Globus pallidus (tissue), 1 donor: ENCODE measurements at places on chromosomes 12 and 14.

DNA sequence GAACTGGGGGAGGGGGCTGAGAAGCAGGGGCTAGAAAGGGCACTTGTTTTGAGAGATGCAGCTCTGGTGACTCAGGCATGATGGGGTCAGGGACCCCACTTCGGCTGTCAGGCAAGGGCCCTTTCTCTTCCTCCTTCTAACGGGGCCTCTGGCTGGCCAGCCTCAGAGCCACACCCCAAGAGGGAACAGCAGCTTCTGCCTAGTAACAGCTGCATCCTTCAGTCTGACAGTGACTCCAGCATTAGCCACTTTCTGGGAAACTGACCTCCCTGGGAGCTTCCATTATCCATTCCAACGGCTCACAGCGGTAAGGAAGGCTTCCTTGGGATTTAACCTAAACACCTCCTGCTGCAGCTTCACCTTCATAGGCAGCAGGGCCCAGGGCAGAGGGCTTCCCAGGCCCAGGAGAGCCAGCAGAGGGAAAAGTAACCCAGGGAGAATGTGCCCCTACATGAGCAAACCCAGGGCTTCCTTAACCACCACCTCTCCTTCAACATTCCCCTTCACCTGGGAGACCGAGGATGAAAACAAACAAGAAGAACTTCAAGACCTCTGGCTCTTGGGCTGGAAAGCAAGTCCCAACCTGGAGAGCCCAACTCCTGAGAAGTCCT, 2.7 kb downstream of the NCKAP5L start:
- DNase-seq: peak; percentile 34

- no peak for DNase-seq
Measured at GRCh38 chr14:35571598-35571997, 37.6 kb downstream of the INSM2 start.

DNA sequence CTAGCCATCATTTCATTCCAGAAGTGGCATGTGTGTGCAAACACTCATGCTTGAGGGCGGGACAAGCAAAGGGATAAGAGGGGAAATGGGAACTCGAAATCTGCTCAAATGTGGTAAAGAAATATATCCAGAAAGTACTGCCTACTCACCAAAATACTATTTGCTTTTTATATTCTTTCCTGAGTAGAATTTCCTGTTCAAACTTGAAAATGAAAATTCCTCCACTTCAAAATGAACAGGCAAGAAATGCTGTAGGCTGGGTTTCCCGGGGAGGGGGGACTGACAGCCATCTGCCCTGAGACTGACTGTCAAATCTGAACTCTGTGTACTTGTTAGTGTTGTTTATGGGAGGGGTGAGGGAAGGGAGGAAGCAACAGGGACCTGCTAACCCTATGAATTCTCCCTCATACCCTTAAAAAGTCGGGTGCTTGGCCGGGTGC, 34.6 kb downstream of the NTF3 start:
- no peak for DNase-seq

- DNase-seq: no peak
Measured at GRCh38 chr14:32588448-32589320, 259.6 kb downstream of the AKAP6 start.

GRCh38 chr12:27576667-27577347, 52.8 kb downstream of the PPFIBP1 start:
- no peak for DNase-seq

DNA sequence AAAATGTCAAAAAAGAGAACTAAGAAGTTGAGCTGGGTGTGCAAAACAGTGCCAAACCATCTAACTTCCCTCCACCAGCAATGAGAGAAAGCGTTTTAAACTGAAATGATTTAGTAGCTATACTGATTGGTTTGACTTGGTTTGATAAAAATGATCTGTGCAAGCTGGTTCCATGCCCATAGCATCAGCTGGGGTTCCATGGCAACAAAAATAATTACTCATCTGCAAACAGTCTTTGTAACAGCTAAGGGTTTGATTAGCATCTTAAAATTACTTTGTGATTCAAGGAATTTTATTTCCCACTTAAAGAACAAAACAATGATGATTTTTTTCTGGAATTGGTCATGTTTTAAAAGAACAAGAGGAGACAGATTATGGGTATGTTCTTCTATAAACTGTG, 15.0 kb upstream of the BICD1 start:
- no peak for DNase-seq

DNA sequence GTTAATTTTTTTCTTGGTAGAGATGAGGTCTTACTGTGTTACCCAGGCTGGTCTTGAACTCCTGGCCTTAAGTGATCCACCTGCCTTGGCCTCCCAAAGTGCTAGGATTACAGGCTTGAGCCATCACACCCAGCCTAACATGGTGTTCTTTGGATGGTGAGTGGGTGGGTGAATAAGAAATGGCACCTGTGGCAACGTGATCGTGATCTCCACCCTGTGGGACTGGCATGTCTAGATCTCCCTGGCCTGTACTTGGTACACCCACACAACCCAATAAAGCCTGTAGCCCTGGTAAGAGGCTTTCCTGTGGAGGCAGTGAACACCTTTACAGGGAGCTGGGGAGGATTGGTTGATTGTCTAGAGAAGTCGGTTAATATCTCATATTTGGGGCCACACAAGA, 25.2 kb downstream of the SYNE2 start:
- no peak for DNase-seq

DNA sequence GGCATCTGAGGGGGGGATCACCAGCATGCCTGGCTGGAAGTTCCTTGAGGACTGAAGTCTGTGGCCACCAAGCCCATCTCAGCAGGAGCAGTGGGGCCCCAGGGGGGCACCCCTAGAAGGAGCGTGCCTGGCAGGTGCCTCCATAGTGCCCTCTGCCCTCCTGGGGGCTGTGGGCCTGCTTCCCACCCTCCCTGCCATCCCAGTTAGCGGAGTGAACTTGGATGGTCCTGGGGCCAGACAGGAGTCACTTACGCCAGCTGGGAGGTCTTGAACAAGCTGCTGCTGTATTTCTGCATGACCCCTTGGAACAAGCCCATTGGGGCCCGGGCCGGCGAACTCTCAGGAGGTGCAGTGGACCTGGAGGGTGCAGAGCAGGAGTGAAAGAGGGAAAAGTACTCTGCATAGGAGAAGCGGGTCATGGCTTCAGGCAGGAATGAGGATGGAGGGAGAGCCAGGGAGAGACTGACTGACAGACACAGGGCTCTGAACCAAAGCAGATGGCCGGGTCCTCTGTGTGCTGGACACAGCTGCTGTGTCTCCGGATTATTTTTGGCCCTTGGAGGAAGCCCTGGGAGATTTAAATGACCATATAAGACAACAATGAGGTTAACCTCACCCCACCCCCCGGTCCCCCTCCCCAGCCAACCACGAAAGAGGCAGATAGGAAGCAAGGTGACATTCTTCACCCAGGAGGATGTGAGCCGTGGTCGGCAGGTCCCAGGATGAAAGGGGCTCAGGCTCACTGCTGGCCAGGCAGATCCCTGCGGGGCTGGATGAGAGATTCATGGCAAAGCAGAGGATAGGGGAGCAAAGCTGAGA, 19.6 kb downstream of the ASB2 start:
- DNase-seq: no peak

- no peak for DNase-seq
Measured at GRCh38 chr12:6030081-6030480, 85.0 kb upstream of the ANO2 start.

- DNase-seq: peak; percentile 25
Measured at GRCh38 chr12:41983394-41983793, 161.3 kb downstream of the GXYLT1 start.

- DNase-seq: no peak
Measured at GRCh38 chr12:58860788-58861240, 59.5 kb downstream of the LRIG3 start.

DNA sequence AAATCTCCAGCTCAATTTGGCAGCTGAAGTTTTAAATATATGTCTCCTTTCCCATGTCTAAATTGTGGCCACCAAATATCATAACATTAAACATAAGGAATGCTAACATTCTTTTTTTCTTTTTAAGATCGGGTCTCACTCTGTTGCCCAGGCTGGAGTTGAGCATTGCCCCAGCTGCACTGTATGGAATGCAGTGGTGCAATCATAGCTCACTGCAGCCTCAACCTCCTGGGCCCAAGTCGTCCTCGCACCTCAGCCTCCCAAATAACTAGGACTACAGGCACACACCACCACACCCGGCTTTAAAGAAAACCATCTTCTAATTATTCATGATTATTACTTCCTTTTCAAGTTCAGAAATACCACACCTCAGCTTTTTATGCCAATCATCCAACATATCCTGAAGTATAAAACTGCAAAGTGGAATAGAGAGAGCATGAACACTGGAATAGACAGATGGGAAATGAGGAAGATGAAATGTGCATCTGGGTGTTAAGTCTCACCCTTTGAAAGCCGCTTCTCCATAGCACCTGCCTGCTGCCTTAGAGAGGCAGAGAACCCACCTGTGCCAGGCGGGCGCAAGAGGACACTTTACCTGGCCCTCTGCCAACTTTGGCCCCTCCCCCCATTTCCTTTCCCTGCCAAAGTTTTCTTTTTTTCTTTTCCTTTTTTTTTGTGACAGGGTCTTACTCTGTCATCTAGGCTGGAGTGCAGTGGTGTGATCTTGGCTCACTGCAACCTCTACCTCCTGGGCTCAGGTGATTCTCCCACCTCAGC, 2.8 kb upstream of the EML1 start:
- DNase-seq: no peak

- peak; percentile 16 for DNase-seq
Measured at GRCh38 chr12:28191051-28192048, 1.1 kb downstream of the CCDC91 start.

GRCh38 chr14:42683707-42684106, 1077.0 kb downstream of the LRFN5 start:
- no peak for DNase-seq

DNA sequence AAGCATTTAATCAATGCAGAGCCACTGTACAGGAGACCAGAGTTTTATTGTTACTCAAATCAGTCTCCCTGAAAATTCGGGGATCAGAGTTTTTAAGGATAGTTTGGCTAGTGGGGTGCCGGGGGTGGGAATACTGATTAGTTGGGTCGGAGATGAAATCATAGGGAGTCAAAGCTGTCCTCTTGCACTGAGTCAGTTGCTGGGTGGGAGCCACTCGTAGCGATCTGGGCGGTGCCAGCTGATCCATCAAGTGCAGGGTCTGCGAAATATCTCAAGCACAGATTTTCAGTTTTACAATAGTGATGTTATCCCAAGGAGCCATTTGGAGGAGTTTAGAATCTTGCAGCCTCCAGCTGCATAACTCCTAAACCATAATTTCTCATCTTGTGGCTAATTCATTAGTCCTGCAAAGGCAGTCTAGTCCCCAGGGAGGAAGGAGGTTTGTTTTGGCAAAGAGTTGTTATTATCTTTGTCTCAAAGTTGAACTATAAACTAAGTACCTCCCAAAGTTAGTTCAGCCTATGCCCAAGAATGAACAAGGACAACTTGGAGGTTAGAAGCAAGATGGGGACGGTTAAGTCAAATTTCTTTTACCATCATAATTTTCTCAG, 169.4 kb upstream of the PLEKHG7 start:
- no peak for DNase-seq

GRCh38 chr12:56425193-56425592, 24.0 kb downstream of the TIMELESS start:
- no peak for DNase-seq

GRCh38 chr14:84375235-84375634, 1154.7 kb upstream of the FLRT2 start:
- no peak for DNase-seq

GRCh38 chr12:52317468-52318052, 3.6 kb downstream of the KRT83 start:
- DNase-seq: no peak

DNA sequence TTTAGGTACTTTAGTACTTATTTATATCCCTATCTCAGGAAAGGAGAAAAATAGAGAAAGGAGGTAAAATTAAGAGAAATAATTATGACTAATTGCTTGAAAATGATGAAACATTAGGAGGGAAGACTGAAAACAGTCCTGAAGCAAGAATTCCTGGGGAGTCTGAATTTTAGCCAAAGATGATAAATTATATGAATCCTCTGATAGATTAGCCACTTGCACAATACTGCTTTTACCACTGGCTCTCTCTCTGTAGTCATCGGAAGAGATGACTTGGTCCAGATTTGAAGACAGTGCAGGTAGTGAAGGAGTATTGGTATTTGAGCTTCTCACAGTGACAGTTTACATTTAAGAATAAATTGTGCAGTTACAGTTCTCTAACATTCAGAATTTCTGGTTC, 83.8 kb upstream of the CLEC14A start:
- no peak for DNase-seq

DNA sequence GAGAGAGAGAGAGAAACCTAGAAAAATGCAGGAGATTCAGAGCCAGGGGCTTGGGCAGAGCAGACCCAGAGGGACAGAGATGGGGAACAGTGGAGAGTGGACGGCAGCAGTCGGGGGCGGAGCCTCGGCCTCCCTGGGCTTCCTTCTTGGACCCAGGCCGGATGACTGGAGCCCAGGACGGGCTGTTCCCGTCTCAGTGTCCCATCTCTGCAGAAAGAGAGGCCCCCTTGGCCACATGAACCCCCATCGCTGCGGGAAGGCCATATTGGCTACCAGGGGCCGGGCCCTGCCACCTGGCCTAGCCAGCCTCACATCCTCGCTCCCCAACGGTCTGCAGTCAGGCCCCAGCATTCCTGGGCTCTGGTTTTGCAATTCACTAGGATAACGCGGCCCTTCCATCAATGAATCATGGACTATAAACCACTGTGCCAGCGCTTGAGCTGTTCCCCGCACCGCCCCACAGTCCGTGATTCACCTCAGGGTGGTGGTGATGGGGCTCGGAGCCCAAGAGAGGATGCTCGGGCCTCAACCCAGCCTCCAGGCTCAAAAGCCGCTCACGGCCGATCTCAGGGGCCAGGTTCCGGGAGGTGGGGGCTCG, 116.5 kb downstream of the RFLNA start:
- DNase-seq: no peak

- DNase-seq: no peak
Measured at GRCh38 chr14:32039401-32040030, 37.6 kb upstream of the ARHGAP5 start.
